ENCODE measurements at places on chromosomes 1 and 21.

DNA sequence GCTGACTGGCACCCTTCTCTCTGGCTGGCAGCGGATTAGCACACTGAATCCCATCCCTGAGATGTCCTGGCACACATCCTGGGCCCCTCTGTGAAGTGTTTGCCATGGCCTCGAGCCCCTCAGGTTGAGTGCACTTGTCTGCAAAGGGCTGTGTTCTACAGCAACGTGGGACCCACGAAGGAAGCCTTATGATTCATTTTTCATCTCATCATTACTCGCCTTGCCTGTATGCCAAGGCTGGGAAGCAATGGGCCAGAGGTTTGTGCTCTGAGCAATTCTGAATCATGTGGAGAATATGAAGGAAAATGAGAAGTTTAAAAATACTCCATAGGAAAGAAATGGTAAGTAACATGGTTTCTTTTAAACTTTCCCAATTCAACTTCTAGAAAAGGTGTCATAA lies 124.8 kb upstream of the LMO4 start:
- DNase-seq, result no peak

- DNase-seq, result no peak
These were observed 220.6 kb downstream of the SLC45A1 start for GRCh38 chr1:8538502-8538901.

DNA sequence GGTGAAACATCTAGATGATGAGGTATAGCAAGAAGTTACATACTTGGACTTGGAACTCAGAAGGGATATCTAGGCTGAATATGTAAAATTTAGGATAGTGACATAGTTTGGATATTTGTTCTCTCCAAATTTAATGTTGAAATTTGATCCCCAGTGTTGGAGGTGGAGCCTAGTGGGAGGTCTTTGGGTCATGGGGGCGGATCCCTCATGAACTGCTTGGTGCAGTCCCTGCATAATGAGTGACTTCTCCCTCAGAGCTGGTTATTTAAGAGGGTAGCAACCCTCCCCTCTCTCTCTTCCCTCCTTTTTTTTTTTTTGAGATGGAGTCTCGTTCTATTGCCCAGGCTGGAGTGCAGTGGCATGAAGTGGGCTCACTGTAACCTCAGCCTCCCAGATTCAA lies 15.5 kb downstream of the ST3GAL3 start:
- no peak for DNase-seq

DNA sequence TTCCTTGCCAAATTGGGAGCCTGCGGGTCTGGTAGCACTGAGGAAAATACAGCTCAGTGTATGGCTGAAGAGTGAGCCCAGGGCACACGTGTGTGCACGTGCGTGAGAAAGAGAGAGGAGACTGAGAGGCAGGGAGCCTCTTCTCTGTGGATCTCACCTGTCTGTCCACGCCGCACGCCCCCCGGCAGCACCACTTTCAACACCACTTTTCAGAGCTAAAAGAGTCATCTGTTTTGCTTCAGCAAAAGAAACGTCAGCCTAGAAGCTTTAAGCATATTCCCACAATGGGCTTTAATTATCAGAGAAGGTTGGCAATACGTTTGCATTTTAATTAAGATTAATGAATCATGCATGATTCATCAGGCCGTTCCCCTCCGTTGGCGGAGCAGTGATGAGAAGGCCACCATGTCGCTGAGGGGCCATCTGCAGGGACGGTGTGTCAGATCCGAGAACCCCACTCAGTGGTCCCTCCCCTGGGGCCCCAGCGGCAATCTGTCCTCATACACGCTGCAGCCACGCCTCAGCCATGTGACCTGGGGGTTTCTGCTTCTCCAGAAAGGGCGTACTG lies 56.8 kb downstream of the SIK1 start:
- DNase-seq, result no peak

DNA sequence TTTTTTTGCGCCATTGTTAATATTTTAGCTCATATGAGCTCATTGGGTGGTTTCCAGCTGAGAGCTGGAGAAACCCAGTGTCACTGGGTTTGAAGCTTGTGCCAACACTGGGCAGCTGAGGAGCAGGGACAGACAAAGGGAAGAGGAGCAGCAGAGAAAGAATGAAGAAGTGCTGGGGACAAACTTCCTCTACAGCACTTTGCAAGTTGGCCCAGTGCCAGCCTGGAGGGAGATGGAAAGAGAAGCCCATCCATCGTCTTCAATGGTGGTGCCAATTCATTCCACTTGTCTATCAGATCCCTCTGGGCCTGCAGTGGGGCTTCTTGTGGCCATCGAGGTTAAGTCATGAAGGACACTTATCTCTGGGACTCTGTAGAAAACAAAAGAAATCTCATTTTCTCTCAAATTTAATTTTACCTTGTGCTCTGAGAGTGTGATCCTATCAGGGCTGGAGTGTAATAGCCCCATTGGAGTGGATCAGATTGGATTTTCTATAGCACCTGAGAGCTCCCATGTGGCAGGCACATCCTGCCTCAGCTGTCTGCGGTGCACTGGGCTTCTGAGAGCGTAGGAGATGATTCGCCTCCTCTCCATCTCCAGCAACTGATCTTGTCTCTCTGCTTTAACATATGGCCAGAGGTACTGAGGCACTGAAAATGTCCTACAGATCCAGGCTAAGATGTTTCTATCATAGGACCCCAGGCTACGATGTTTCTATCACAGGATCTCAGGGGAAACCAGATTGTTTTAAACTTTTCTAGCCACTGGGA lies 114.7 kb downstream of the TNR start:
- DNase-seq, result no peak

- no peak for DNase-seq
These were observed 121.9 kb downstream of the CYYR1 start for GRCh38 chr21:26451081-26451740.

GRCh38 chr1:40041466-40041838 lies 923 bp downstream of the CAP1 start:
- DNase-seq, result no peak

DNA sequence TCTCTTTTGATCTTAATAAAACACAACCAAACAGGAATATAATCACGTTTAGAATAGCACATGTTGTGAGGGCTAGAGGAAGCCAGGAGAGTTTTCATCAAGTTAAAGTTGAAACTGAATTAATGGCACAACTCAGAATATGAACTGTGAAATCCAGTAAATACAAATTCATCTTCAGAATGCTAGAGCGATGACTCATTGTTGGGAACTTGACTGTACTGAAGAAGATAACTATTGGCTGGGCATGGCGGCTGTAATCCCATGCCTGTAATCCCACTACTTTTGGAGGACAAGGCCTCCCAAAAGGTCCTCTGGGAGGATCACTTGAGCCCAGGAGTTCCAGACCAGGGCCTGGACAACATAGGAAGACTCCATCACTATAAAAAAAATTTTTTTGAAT lies 8.8 kb downstream of the SYF2 start:
- no peak for DNase-seq

DNA sequence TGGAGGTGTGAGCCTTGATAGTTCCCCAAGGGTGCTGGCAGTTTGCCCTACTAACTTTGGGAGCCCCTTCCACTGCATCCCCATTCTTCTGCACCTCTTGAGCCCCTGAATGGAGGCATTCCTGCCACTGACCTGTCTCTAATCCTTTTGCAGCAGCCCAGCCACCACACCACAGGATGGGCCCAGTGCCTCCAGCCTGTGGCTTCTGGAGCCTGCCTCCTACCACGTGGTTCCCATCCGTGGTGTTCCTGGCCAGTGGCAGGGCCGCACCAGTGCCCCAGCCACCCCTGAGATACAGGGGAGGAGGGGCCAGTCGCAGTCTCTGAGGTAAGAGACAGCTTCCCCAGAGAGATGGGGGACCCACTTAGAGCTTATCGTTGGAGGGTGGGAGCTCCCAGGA lies 14.4 kb downstream of the INAVA start:
- no peak for DNase-seq

- DNase-seq, result no peak
These were observed 2.7 kb downstream of the CAPN2 start for GRCh38 chr1:223714849-223715603.

DNA sequence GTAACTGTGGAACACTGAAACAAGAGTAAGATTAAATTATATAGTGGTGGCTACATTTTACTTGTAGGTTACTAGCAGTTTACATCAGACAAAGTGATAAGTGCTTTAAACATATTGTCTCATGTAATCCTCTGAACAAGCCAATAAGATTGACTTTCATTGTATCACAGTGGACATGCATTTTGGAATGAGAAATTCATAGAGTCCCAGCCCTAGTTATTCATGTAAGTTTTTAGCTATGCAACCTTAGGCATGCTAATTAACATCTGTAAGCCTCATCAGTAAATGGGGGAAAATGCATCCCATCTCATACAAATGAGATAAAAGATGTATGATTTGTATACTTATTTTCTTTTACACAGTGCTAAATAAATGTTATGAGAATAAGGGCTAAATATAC lies 1038.1 kb upstream of the ADGRL4 start:
- DNase-seq, result no peak

DNA sequence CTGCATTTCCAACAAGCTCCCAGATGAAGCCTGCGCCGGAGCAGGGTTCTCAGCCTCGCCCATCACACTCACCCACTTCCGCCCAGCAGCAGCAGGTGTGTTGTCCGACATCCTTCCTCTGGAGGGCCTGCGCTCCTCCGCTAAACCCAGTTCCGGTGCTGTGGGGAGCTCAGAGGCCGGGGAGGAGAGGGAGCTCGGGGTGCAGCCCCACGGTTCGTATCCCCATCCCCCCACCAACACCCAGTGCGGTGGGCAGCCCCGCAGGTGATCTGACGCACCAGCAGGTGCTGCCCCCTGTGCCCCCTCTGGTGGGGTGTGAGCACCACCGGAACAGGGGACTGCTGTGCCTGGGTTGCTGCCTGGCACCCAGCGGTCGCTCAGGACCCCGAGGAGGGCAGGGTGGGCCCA lies 3.4 kb upstream of the PEX10 start:
- no peak for DNase-seq

DNA sequence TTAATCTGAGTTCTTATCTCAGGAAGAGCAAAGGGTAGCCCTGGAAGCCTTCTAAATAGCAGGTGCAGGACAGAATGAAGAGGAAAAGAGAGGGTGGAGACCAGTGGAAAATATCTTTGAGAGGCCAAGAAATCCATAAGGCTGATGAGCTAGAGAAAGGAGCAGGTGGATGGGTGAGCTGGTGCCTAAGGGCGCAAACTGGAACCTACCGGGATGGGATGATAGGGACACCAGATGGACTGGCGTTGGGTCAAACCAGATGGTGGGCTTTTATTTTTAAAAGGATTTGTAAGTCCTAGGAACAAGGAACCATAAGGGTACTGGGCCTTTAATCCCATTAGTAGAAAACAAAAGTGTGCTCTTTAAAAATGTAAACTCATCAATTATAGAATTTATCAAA lies 59.7 kb downstream of the RGL1 start:
- DNase-seq, result no peak

- no peak for DNase-seq
These were observed 7.0 kb downstream of the NOL9 start for GRCh38 chr1:6547301-6547700.

- no peak for DNase-seq
These were observed 150.5 kb downstream of the LYPLAL1 start for GRCh38 chr1:219324171-219324570.

DNA sequence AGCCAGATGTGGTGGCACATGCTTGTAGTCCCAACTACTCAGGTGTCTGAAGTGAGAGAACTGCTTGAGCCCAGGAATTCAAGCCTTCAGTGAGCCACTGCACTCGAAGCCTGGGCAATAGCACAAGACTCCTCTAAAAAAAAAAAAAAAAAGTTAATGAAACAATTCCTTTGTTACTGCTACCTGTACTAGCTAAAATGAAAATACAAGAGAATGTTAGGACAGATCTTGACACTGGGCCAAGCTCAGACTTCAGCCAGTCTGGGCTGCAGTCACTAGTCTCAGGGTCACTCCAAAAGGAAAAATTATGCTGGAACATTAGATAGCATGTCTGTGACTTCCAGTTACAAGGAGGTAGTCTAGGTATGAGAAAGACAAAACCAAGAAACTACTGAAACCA lies 56.5 kb downstream of the TRIM33 start:
- no peak for DNase-seq

GRCh38 chr1:116345011-116345410 lies 28.0 kb upstream of the ATP1A1 start:
- DNase-seq, result no peak

DNA sequence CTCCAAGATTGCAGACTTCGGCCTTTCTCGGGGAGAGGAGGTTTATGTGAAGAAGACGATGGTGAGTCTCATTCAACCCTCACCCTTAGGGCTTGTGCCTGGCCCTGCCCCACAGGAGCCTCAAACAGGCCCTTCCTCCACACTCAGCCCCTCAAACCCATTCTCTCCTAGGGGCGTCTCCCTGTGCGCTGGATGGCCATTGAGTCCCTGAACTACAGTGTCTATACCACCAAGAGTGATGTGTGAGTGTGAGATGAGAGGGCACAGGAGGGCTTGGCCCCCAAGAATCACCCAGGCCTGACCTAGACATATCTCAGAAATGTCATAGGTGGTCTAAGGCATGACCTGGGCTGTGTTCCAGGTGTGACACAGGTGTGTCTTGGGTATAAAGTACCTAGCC lies 18.3 kb upstream of the MPL start:
- no peak for DNase-seq

GRCh38 chr1:26181586-26182382 lies 4.5 kb downstream of the CNKSR1 start:
- no peak for DNase-seq

DNA sequence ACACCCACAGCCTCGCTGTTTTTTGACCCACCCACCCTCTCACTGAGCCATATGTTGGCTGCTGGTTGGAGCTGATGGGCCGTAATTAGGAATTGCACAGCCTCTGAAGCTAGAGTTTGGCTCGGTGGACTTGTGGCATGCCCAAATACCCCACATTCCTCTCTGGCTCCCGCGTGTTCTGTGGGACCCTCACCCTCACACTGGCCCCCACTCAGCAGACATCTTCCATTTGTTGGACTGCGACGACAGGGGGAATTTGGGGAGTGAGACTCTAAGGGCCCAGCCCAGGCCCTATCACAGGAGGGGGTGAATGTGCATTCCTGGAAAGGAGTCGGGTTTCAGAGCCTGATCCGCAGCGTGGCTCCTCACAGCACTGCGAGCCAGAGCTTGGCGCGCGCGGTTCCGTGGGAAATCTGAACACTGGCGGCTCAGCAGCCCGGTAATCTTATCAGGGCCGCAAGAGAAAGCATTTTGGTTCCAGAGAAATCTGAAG lies 5.2 kb downstream of the RCSD1 start:
- DNase-seq, result no peak

GRCh38 chr21:29475329-29475728 lies 176.6 kb downstream of the BACH1 start:
- no peak for DNase-seq

GRCh38 chr1:215118081-215118480 lies 35.5 kb downstream of the KCNK2 start:
- no peak for DNase-seq

DNA sequence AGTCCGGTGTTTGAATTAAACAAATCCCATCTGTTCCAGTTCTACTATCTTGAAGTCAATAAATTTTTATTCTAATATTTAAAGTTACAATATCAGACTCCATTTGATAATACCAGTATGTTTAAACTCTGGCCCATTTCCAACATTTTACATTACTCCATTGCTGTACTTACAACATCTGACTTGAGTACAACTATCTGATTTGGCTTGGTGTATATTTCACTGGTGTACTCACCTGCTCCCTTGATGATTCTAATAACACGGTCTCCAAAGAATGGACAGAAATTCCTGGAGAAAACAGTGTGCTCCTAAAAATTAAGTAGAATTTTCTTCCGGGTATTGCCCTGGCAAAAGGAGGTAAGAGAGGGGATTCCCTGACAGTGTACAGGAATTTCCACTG lies 680.5 kb upstream of the ADAMTS5 start:
- DNase-seq, result no peak

All from ascending aorta (tissue), 2 donors.